ENCODE measurements at places on chromosomes 11 and 22.

GRCh38 chr11:47216121-47216798 lies 1.5 kb downstream of the DDB2 start:
- DNase-seq = no peak

GRCh38 chr22:50674606-50675552 lies 2.3 kb downstream of the SHANK3 start:
- no peak for DNase-seq

GRCh38 chr11:72069787-72070251 lies 10.5 kb downstream of the NUMA1 start:
- no peak for DNase-seq

- DNase-seq = no peak
Observed at GRCh38 chr11:78577495-78577894, 2.8 kb upstream of the NARS2 start.

GRCh38 chr11:20530942-20531703 lies 68.3 kb upstream of the SLC6A5 start:
- DNase-seq = no peak

DNA sequence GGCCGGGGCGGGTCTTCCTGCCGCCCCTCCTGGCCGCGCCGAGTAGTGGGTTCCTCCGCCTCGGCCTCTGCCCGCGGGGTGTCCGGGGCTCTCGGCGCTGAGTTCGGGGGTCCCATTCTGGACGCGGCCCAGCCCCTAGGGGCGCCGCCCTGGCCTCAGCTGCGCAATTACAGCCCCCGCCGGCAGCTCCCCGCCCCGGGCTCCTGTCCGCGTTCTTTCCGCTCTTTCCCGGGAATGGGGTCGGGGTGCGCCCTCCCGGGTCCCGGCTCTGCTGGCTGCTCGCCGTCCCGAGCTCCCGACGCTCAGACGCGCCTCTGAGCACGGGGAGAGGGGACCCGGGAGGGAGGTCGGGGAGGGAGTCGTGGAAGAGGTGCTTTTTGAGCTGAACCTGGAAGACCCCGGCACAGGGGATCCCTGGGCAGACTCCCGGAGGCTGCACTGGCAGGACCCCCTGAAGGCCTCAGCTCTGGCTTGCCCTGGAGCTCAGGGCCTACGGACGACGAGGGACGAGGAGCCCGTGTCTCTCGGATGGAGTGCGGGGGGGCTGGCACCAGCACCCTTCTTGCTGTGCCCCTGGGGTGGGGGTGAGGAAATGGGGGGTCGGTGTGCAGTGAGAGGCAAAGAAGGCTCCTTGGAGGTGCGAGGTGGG lies 558 bp downstream of the TSPAN4 start:
- no peak for DNase-seq

DNA sequence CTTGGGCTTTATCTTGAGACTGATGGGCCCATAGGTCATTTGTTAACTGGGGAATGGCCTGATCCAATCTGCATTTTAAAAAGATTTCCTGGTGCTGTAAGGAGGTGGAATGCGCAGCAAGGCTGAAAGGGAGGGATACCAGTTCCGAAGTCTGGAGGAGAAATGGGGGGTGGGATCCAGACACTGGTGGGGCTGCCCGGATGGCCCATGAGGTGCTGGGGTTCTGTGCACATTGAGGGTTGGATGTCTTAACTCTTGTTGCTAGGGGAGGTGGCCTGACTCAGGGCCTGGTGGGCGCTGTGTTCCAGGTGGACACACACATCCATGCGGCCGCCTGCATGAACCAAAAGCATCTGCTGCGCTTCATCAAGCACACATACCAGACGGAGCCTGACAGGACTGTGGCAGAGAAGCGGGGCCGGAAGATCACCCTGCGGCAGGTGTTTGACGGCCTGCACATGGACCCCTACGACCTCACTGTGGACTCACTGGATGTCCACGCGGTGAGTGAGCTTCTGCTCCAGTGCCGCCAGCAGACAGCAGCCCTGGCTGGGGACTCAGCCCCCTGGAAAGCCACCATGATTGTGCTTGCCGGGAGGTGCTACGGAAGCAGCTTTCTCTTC lies 38.1 kb downstream of the AMPD3 start:
- DNase-seq = no peak

DNA sequence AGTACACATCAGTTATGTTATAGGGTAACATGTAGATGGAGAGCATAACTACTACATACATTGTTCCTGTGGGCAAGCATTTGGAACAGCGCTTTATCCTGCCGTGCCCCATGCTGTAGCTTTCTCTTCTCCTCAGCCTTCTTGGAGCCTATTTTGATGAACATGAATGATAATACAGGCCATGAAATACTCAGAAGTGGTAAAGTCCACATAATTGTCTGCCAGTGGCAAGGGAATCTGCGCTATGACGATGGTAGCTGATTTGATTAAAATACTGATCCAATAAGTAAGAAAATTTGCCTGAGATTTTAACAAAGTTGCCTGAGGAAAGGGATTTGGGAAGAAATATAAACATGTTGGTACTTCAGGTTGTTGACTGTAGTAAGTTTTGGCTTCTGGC lies 23.3 kb downstream of the ALKBH3 start:
- no peak for DNase-seq

- DNase-seq = no peak
Observed at GRCh38 chr22:30996462-30996861, 27.4 kb downstream of the TUG1 start.

DNA sequence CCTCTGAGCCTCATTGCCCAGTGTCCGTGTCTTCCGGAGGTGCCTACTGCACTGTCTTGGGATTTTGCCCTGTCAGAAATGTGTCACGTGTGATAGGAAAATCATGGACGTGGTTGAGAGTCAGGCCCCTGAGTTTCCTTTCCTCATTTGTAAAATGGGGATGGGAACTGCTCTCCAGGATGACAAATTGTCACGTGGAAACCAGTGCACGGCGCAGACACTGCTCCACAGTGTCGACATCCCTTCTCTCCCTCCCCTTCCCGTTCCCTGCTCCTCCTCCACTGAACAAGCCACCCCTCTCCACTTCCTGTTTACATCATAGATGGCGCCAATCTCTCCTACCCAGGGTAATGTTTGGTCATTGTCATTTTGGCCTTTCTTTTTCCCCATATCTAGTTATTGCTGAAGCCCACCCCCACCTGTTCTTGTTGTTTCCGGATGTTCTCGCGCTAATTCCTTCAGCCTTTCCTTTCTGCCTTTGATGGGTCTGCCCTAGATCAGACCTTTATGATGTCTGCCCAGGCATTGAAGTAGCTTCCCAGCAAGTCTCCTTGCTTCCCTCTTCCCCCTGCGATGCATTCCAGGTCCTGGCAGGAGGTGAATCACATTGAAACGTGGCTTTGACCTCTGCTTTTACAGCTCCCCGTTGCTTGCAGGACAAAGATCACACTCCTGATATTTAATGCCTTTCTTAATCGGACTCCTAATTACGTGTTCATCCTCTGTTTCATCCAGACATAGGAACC lies 91.8 kb downstream of the TBC1D22A start:
- no peak for DNase-seq

DNA sequence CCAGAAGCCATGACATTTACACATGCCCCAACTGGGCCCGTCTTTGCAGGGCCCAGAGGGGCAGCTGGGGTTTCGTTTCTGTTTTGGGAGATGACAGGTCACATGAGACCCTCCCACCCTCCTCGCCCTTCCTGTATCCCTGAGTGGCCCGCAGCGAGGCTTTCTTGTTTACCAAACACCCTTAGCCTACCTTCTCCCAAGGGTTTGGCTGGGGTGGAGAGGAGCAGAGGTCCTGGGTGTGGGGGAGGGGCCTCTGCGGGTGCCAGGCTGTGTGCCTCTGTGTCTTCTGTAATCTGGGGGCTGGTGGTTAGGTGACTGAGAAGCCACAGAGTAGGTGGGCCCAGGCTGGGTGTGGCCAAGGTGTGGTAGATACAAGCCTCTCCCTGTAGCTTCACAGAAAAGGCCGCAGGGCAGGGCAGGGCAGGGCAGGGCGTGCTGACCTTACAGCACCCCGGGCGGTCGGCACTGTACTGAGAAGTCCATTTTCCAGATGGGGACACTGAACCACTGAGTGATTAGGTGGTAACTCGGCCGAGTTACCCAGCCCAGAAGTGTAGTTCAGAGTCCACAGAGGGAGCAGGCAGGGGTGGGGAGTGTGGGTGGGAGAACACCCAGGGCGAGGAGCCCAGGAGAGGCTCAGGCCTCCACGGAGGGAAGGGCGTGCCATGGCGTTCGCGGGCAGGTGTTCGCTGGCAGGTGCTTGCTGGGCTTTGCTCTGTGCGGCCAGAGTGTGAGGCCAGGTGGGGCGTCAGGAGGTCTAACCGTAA lies 8.7 kb downstream of the PRR5 start:
- DNase-seq = peak; percentile 73

DNA sequence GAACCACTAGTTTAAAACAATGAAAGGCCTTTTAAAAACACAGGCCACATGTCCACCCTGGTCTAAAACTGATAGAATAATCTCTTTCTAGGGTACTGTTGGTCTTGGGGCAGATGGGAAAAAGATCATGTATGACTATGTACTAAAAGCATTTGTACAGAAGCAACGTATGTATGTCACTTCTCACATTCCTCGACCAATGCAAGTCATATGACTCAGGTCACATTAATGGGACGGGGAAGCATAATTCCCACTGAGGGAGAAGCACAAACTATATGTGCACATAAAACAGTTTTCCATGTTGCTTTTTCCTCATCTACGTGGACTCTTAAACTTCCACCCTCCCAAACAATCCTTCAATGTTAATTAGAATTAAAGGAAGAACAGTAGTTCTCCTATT lies 32.2 kb upstream of the GAB2 start:
- DNase-seq = no peak

DNA sequence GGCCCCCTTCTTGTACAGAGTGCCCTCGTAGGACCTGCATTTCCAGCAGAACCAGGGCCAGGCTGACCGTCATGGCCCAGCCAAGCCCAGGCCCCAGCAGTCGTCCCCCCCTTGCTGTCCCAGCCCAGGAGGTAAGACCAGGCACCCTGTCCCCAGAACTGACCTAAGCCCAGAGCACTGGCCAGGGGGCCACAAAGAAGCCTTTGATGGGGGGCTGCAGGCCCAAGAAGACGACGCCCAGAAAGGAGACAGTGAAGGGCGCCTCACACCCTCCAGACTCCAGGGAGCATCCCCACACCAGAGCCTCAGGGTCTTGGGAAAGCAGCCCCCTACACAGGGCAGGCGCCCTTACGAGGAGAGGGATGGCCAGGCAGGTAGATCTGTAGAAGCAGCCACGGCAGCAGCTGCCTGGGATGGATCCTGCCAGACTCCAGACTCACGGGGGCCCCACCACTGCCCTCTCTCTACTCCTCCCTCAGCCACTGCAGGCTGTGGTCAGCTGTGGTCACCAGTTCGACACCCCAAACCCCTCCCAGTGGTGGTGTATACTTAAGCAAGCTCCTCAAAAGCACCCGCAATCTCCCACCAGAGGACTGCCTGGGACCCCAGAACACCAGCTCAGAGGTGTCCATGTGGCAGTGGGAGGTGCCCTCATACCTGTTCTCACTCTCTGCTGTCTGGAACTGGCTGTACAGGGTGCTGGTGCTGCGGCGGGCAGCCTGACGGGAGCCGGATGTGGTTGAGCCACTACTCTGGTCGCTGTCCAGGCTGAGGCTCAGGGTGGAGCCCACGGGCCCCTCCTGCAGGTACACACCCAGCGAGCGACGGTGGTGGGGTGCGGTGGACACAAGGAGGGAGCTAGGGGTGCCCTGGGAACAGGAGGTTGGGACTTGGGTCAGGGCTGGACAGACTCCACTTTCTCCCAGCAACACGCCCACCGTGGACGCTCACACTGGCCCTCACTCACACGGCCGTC lies 27.0 kb downstream of the SBF1 start:
- peak; percentile 58 for DNase-seq

DNA sequence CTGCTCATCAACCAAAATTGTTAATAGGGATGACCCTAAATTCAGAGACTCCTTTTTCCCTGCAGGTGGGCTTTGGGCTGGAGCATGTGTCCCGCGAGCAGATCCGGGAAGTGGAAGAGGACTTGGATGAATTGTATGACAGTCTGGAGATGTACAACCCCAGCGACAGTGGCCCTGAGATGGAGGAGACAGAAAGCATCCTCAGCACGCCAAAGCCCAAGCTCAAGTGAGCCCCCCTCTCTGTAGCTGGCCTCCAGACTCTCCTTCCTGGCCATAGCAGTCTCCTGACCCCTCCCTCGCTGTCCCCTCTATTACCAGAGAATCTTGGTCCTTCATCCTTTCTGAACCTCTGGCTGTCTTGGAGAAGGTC lies 47.9 kb upstream of the RAB1B start:
- no peak for DNase-seq

- DNase-seq = no peak
Observed at GRCh38 chr11:35337136-35337913, 82.0 kb downstream of the SLC1A2 start.

DNA sequence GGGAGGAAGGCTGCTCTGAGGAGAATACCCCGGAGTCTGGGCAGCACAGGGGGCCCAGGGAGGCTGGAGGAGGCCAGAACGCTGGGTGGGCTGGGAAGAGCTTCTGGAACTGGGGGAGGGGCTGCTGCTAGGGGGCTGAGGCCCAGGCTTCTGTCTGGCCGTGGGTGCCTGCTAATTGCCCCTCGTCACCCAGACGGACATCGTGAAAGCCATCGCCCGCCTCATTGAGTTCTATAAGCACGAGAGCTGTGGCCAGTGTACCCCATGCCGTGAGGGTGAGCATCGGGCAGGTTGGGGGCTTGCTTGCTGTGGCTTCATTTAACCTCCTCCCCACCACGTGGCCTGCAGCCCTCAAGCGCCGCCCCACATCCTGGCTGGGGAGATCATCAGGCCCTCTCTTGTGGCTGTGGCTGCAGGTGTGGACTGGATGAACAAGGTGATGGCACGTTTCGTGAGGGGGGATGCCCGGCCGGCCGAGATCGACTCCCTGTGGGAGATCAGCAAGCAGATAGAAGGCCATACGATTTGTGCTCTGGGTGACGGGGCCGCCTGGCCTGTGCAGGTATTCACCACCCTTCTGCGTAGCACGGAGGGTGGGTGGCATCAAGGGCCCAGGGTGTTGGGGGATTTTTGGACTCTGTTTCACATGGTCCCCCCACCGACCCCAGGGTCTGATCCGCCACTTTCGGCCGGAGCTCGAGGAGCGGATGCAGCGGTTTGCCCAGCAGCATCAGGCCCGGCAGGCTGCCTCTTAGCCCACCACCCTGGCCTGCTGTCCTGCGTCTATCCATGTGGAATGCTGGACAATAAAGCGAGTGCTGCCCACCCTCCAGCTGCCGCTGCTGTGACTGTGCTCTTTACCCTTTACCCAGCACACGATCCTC lies 5.2 kb downstream of the NDUFV1 start:
- DNase-seq = no peak

GRCh38 chr11:100545970-100546369 lies 141.1 kb upstream of the ARHGAP42 start:
- no peak for DNase-seq

DNA sequence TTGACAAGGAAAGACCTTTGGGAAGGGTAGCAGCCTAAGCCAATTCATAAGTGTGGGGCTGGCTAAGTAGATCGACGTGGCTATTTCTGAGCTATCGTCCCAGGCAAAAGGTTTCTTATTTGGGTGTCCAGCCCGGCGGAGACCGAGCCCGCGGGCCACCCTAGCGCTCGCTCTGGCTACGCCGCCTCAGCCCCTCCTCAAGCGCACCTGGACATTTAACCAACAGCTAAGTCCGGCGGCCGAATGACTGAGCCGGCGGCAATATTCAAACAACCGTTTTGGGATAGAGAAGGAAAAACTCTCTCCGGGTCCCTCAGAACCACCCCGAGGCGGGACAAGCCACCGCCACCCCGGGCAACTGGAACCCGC lies 457 bp downstream of the RNF141 start:
- DNase-seq = no peak
